ENCODE measurements at places on chromosomes 11 and 22.

DNA sequence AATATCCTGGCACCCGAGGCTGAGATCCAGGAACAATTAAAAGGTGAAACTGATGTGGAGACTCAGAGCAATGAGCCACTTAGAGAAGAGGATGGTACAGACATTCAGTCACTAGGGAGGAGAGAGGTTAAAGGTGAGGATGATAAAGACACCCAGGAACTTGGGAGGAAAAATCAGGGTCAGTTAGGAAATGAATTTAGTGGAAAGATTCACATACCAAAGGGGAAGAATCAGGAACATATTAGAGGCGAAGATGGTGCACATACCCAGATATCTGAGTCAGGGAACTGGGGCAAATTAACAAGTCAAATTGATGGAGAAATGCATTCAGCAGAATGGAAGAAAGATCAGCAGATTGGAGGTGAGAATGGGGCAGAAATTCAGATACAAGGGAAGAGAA lies 4.1 kb upstream of the MEI1 start:
- DNase-seq = no peak

DNA sequence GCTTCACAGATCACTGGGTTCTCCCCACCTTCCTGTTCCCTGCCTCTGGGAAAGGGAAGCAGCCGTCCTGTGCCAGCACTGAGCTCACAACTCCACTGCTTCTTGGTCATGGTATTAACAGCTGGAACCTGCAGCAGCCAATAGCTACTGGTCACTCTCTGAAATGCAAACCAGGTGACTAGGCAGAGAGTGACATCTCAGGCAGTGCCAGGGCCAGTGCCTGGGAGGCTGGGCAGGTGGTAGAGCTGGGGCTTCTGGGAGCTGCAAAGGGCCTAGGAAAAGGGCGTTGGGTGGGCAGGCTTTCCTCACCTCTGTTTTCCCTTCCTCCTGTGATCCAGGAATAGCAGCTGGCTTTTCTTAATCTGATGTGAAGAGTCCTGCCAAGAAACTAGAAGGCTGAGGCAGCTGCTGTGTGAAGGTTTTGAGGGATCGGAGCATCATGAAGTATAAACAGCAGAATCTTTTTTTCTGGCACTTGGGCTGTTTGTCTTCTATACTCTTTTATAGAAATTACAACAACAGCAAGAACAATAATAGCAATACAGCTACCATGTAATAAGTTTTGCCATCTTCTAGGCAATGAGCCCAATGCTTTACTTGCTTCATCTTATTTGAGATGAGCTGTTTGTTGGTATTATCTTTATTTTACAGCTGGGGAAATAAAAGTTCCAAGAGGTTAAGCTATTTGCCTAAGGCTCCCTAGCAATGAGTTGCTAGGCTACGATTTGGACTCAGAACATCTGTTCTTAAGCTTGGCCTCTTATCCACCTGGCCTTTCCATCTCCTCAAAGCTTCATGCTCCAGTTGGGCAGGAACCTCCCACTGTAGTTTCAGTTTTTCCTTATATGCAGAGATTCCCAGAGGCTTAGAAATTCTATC lies 22.0 kb upstream of the CD44 start:
- DNase-seq = no peak

DNA sequence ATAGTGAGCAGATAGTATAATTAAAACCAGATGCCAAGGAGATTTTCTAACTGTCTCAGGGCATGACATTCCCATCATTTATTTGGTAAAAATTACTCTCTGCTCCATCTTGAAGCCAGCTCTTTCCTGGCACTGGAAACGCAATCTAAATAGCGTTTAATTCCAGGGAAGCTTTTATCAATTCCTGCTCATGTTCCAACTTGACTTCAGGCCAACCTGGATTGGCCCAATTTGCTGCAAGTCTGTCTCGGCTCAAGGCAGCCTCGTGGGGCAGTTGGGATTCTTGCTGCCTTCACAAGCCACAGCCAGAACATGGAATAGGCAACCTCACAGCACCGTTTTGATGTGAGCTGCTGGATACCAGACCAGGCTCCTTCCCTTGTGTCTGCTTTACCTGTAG lies 1255.9 kb downstream of the TBC1D22A start:
- DNase-seq = no peak

DNA sequence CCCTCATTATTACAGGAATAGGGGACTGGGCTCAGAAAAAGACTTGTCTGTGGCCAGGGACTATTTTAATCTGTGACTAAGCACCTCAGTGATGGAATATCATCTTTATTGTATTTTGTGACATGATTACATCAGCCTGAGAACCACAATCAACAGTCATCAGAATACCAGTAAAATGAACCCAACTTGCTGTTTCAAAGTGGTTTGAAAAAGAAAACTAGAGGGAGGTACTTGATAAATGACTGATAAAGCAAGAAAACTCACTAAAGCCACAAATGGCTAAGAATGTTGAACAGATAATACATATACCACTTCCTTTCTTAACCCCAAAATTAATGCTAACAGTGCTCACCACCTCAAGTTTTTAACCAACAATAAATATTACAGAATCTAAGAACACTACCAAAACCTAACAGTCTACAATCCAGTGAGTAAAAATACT lies 155.7 kb downstream of the ATG16L2 start:
- DNase-seq = no peak

DNA sequence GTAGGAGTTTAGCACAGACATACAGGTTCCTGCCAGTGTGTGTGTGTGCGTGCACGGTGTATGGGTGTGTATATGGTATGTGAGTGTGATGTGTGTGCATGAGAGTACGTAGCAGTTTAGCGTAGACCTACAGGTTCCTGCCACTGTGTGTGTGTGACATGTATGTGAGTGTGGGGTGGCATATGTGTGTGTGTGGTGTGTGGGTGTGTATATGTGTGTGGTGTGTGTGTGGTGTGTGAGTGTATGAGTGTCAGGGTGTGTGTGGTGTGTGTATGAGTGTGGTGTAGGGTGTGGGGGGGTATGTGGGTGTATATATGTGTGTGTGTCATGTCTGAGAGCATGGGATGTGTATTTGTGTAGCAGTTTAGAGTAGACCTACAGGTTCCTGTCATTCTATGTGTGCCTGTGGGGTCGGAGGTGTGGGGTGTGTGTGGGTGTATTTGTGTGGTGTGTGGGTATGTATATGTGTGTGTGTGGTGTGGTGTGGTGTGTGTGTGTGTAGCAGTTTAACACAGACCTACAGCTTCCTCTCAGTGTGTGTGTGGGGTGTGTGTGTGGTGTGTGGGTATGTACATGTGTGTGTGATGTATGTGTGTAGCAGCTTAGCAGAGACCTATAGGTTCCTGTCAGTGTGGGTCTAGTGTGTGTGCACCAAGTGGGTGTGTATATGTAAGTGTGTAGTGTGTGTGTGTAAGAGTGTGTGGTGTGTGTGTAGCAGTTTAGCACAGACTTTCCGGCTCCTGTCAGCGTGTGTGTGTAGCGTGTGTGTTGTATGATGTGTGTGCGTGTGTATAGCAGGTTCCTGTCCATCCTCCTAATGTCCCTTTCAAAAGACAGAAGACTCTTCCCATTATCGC lies 31.8 kb upstream of the TBCEL start:
- DNase-seq = no peak

DNA sequence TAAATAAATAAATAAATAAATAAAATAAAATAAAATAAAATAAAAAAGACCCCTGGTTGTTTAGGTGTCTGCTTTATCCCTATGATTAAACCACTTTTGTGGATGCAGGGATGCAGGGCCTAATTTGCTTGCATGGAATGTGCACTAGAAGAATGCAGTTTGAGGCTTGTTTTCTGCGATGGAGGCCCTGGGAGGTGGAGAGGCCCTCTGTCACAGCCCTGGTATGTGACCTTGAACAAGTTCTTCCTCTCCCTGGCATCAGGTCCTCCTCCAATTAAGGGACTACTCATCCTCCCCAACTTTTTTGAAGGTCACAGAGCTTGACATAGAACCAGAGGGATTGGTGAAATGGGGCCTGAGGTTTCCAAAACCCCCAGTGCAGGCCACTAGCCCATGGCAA lies 22.7 kb downstream of the KCNJ4 start:
- no peak for DNase-seq

- DNase-seq = no peak
Observed at GRCh38 chr11:95291946-95292345, 60.9 kb upstream of the SESN3 start.

GRCh38 chr22:41758231-41758630 lies 42.2 kb upstream of the CCDC134 start:
- DNase-seq = no peak

DNA sequence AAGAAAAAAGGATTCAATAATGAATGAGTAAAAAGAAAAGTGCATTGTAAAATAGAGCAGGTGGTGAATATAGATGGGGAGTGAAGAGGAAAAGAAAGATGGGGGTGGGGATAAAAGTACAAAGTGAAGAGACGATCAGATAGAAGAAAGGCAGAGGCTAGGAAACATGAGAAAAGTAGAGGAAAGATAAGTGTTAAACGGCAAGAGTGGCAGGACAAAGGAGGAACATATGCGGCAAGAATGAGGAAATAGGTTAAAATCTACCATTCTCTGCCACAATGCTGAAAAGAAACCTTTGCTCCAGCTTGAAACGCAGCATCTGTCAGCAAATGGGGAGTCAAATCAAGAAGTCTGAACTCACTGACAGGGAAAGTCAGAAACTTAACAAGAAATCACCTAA lies 6.8 kb downstream of the FUT4 start:
- DNase-seq = no peak

- DNase-seq = no peak
Observed at GRCh38 chr11:58616594-58616993, 5.9 kb upstream of the CNTF start.
